SK-N-SH (cell line): ENCODE measurements at places on chromosomes 11 and 22.

DNA sequence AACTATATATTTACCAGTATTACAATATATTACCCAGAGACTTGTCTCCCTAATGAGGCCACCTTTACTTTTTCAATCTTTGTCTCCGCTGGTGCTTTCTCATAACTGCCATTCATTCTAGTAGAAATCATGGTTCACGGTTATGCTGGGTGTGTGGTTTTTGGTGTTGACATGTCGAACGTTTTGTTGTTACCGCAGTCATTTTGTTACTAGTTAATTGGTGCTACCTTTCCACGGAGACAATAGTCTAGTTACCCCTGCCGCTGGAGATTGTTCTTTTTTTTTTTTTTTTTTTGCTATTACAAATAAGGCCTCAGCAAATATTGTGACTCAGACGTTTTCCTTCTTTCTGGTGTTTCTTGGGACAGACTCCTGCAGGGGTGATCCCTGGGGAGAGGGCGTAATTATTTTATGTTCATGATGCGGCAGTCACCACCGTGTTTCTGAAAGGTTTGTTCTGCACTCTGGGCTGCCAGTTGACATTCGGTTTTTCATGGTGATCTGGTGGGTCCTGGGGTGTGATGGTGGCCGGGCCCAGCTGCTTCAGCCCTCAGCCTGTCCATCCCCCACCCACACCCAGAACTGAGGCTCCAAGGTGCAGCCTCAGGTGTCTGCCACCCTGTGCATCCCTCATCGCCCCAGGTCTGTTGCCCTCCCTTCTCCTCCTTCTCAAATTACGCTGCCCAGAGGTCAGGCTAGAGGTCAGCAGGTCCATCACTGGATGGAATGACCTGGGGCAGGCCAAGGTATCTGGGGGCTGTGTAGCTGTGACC lies 28.6 kb downstream of the LRP5 start:
- no peak for DNase-seq

DNA sequence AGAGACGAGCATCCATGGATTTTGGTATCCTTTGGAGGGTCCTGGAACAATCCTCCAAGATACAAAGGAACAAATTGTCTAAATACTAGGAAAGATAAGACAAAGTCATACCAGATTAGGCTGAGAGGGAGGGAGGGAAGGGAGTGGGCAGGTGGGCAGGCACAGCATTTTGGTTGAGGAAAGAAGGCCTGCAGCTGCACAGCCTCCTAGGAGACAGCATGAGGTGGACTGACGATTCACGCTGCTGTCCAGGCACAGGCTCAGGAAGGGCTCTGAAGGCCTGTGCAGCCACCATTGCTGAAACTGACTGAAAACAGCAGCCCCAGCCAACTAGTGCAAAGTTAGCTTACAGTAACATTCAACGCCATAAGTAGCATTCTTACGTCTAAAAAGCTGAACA lies 64.7 kb downstream of the PACSIN2 start:
- no peak for DNase-seq

GRCh38 chr11:110337570-110338193 lies 41.3 kb upstream of the RDX start:
- no peak for DNase-seq

DNA sequence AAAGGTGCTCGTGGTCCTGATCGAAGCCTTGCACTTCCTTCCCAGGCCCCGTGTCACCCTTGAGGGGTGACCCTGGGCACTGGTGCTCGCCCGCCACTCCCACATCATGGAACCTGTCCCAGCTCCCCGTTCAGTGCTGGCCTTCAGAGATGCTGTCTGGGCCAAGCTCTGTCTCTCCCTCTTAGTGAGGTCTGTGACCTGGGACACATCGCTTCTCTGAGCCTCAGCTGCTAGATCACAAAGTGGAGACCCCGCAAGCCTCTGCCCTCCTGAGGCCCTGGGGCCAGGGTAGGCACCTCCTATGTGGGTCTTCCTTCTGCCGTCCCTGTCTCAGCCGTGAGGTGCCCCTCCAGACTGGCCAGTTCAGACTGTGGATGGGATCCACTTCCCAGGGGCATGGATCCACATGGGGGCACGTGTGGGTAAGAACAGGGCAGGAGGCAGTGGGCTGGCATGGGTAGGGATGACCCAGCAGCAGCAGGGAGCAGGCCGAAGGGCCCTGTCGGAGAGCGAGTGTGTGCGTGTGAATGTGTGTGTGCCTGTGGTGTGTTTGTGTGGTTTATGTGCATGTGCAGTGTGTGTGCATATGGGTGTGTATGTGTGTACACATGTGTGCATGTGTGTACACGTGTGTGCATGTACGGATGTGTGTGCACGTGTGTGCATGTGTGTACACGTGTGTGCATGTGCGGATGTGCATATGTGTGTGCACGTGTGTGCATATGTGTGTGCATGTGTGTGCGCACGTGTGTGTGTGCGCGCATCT lies 1073.7 kb downstream of the BRD1 start:
- DNase-seq = no peak
